ENCODE measurements at places on chromosomes 5 and 9.

- no peak for DNase-seq
Measured at GRCh38 chr5:72767289-72768010, 49.0 kb upstream of the TNPO1 start.

DNA sequence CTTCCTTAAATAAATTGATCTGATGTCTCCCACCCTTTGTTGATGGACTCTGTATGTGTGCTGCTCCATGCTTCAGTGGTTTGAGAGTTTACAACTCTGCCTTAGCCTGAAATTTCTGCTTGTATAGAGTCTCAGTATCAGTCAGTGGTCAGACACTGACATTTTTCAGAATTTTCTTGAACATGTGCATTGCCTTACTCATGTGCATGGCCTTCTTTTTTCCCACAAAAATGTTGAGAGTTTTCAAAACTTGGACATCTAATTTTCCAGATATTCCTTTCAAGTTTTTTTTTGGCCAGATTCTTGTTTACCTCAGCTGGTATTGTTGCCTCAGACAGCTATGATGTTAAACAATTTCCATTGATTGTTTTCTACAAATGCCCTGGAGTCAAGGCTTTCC, 427.1 kb upstream of the CHD1 start:
- DNase-seq = no peak

DNA sequence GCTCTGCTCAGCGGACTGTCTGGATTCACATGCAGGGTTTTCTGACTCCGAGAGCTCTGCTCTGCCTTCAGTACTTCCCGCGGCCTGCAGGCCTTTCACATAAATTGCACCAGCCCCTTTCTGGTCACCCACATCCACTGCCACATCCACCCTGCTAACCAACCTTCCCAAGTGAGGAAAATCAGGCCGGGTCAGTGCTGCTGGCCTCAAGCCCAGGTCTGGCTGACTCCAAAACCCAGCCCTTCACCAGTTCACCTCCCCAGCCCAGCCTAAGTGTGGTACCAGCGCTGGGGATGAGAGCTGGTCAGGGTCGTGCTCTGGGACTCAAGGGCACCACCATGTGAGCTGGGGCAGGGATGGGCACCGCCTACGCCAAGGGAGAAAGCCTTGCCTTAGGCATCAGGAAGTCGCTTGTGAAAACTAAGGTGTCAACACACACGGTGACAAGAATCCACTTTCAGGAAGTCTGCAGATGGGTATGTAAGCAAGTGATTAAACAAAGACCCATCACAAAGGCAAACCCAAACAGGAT, 12.3 kb downstream of the LMAN2 start:
- no peak for DNase-seq

DNA sequence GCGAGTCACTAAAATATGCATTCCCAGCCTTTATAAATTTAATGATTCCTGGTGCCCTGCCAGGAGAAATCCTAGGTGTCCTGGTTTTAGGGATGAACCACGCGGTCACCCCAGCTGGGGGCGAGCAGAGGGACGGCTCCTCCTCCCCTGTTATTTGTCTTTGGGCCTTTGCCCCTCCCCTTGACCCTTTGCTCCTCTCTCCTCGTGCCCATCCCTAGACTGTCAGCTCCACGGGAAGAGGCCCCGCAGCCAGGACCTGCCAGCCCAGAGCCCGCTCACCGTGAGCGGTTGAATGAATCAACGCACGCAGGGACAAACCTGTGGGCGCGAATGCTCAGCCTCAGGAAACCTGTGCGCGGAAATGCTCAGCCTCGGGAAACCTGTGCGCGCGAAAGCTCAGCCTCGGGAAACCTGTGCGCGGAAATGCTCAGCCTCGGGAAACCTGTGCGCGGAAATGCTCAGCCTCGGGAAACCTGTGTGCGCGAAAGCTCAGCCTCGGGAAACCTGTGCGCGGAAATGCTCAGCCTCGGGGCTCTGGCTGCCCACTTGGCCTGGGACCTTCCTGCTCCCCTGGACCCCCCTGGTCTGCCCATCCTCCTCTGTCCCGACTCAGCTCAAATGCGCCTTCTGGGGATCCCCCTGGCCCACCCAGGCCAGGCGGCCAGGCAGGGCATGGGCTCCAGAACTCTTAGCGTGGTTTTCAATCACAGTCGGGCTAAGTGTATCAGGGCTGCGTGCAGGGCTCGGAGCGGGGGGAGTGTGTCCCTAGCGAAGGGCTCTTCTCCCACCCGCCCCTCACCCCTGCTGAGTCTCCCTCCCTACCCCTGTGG, 140.5 kb upstream of the COL5A1 start:
- DNase-seq = no peak

GRCh38 chr5:124747791-124748686, 1.6 kb upstream of the ZNF608 start:
- DNase-seq = peak; percentile 14

DNA sequence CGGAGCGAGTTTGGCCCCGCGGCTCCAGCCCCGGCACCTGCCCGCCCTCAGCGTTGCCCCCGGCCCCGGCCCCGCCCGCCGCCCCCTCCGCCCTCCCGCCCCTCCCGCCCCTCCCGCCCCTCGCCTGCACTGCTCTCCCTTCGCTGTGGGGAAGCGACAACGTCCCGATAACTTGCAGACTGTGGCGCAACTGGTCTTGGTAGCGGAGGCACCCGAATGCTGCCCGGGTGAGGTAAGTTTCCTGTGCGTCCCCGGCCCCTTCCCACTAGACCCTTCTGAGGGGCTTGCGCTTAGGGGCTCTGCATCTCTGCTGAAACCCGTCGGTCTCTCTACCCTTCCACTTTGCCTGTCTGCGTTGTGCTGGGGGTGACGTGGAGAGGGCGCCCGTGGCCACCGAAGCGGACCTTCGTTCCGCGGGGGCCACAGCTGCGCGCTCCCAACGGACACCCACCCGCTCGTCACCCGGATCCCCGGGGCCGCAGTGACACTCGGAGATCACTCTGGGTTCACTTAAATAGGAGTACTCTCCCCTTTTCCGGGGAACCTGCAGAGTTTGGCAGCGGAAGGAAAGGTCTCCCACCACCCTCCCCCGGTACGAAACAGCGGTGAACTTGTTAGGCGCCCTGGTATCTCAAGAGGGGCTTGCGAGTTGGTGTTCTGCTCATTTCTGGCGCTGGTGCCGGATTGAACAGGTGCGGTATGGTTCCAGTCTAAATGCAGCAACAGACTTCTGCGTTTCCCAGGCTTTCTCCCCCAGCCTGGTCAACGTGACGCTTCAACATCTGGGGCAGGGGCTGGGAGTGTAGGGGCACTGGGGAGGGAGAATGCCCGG, 707 bp downstream of the PIP5K1B start:
- no peak for DNase-seq

DNA sequence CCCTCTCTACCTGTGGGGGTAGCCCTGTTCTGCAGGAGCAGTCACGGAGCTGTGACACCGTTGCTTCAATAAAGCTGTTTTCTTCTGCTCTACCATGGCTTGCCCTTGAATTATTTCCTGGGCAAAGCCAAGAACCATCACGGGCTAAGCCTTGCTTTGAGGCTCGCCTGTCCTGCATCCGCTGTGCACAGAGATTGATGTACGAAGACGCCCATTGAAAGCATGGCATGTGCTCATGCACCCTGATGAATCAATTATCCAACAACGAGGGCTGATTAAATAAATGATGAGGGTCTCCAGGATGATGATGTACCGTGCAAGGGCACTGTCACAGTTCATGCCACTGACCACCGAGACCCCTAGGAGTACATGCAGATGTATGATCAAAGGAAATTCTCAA, 20.7 kb downstream of the PTGES start:
- DNase-seq = no peak

DNA sequence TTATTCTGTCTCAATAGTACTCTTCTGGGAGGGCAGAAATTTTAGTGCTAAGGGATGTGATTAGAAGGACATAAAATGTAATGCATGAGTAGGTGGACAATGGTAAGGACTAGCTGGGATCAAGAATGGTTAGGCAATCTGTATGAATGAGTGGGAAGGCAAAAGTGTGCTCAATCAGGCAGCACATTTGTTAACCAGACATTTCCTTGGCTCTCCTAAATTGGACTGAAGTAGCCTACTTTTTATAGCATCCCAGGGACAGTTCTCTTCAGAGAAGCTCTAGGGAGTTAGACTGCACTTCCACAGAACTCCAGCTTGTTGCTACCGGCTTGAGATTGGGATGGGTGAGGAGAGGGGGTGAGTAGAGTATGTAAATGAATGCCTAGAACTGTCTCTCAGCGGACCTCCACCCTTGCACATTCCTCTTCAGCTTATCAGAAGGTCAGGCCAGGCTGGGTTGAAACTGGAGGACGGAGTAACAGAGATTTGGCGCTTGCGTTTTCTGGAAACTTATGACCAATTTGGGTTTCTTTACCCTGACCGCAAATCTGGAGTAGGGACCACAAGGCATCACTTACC, 19.0 kb upstream of the ARL14EPL start:
- no peak for DNase-seq

DNA sequence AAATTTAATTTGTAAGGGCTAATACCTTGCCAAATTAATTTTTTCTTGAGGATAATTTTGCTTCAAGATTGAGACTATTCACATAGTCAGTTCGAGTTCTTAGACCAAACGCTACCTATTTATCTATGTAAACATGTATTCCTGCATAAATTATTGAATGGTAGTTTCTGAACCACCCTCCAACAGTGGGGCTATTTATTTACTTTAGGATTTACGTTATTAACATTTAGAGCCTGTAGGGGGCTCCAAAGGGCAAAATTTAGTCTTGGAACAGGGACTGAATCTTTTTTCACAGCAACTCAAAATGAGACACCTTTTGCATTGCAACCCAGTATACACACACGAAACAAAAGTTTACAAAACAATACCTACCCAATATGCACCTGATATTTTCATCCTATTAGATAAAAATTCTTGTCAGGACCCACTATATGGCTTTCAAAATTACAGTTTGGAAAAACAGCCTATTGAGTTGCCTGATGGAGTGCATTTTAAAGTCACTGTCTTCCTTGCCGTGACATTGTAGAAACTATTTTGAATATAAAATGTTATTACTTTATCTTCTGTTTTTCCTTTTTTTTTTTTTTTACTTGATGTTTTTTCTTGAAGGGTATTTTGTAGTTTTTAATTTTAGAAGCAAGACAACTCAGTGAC, 47.1 kb upstream of the POU4F3 start:
- no peak for DNase-seq

DNA sequence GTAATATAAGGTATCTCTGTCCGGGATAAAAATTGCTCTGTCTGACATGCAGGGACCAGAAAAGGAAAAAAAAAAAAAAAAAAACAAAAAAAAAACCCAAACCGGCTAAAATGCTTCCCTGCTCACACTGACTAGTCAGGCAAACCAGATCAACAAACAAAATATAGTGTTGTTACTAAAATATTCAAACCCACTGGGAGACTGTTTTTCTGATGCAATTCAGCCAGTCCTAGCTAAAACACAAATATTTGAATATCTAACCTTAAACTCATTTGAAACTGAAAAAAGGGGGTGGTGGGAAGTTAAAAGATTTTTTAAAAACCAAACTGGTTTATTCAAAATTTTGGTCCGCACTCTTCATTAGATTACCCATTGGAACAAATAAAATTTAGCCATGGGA, 61.0 kb downstream of the APBA1 start:
- DNase-seq = no peak

- DNase-seq = no peak
Measured at GRCh38 chr9:89657765-89658164, 53.0 kb downstream of the GADD45G start.

DNA sequence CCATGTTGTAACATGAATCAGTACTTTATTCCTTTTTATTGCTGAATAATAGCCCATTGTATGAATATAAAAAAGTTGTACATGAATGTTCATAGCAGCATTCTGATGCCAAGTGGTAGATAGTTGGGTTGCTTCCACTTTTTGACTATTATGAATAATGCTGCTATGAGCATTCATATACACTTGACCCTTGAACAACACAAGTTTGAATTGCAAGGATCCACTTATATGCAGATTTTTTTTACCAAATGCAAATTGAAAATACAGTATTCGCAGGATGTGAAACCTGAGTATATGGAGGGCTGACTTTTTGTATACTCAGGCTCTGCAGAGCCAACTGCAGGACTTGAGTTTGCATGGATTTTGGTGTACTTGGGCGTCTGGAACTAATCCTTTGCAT, 14.7 kb upstream of the SIL1 start:
- no peak for DNase-seq

DNA sequence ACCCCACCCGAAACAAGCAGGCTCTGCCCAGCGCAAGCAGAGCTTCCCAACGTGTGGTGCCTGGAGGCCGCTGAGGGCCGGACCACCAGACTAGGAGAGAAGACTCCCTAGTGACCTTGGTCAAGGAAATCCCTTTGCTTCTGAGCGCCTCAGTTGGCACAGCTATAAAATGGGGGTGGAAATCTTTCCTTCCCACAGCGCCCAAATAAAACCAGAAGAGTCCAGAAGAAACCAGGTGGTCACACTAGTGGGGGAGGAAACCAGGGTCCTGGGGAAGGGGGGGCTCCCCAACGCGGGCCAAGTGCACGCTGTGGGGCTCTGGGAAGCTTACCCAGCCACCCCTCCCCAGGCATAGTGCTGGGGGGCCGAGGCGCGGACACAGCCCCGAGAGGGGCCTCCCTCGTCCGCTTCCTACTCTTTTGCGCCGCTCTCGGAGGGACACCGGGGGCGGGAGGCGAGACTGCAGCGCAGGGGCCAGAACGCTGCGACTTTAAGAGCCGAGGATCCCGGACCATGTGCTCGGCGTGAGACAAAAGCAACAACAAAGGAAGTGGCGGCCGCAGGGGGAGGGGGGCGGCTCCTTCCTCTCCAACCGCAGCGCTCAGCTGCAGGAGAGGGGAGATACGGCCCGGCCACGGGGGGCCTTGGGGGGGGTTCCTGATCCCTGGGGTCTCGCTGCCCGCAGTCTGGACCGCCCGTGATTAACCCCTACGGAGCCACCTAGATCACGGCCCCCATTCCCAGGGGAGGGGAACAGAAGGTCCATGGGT, 885 bp downstream of the RNF44 start:
- peak; percentile 77 for DNase-seq

DNA sequence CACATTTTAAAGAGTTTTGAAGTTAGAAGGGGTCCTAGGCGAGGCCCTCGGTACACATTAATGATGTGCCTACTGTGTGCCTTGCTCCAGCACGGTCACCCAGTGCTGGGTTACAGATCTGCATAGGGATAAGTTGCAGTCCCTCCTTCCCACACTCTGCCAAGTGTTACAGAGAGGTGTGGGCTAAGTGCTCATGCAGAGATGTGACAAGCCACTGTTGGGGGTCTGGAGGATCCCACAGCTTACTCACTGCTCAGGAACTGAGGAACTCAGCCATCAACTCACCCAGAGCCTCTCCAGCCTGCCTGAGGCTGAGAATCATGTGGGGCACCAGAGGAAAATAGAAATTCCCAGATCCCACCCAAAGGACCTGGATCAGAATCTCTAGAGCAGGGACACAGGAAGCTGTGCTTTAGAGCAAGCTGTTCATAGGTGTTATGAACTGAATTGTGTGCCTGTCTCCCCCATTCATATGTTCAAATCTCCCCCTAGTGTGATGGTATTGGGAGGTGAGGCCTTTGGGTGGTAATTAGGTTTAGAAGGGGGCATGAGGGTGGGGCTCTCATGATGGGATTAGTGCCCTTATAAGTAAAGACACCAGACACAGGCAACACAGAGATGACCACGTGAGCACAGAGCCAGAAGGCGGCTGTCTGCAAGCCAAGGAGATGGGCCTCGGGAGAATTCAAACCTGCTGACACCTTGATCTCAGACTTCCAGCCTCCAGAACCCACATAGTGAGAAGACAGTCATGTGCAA, 164.1 kb downstream of the HSD17B3 start:
- no peak for DNase-seq
